Epithelial cell of prostate (primary cell): ENCODE measurements at places on chromosomes 12 and 14.

DNA sequence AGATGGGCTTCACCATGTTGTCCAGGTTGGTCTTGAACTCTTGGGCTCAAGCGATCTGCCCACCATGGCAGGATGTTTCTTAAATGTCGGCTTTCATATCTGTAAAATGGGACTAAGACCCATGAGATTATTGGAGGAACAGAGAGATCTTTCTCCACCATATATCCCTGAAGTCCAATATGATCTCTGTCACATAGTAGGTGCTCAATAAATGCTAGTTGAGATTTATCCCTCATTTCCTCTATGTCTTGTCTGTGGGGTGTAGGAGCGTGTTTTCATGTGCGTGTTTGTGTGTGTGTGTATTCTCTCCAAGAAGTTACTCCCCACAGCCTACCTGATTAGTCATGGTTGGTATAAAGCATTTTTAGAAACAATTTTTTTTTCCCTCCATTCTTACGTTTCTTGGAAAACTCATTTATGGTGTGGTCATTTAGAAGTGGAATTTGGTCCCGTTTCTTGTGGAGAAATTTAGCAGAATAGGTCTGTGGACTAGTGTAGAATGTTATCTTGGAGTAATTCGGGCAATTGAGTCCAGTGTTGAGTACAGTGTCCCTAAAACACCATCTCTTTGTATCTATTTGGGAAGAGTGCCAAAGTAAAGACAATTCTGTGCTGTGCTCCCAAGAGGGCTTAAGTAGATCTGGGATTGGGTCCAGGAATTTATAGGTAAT, 4.3 kb downstream of the STRAP start:
- no peak for DNase-seq

- DNase-seq: no peak
Observed at GRCh38 chr14:93888995-93889394, 38.1 kb upstream of the FAM181A start.

- DNase-seq: no peak
Observed at GRCh38 chr12:120230326-120230973, 29.5 kb upstream of the RPLP0 start.

- DNase-seq: no peak
Observed at GRCh38 chr14:80764496-80764895, 177.0 kb downstream of the CEP128 start.

GRCh38 chr14:101030586-101030985, 127.1 kb upstream of the RTL1 start:
- no peak for DNase-seq

- DNase-seq: no peak
Observed at GRCh38 chr12:89874146-89874545, 165.5 kb upstream of the ATP2B1 start.

GRCh38 chr12:43235721-43236120, 316.3 kb downstream of the ADAMTS20 start:
- DNase-seq: no peak

DNA sequence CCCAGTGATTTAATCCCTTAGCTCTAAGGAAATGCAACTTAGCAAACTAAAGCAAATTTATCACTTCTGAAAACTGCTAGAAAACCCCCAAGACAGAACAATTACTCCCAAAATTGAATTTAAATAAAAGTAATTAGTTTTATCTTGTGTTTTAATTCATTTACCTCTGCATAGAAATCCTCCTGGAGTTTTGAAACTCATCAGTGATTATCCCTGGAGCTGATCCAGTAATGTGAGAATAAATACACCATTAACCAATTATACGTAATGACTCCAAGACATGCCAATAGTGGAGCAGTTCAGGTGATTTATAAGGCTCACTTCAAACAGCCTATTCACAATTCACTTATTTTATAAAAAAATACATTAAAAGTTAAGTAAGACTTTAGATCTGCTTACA, 855.3 kb upstream of the FLRT2 start:
- DNase-seq: no peak

- DNase-seq: no peak
Observed at GRCh38 chr12:104496336-104496735, 39.6 kb downstream of the CHST11 start.

DNA sequence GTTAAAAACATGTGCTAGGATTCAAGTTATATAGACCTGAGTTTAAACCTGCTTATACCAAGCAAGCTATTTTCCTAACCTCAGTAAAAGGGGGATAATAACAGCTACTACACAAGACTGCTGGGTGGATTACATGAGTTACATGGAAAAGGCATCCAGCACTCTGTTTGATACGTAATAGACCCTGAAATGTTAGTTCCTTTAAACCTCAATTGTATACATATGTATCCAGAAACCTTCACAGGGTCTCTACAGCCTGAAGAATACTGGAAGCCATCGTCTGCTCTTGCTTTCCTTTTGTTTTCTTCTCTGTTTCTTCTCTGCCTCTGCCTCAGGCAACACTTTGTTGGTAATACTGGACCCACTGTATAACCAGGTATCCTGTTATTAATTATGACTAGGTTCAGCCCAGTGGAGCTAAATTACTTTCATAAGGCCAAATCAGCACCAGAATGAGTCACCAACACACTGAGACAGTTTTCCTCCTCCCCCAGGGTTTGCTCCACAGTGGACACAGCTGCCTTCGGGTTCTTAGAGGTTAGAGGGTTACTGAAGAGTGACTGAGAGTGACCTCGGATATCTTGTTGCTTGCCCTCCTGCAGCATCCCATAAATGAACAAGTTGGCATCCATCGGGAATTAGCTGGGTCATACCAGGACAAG, 127.1 kb downstream of the CAPZA3 start:
- DNase-seq: peak; percentile 20

DNA sequence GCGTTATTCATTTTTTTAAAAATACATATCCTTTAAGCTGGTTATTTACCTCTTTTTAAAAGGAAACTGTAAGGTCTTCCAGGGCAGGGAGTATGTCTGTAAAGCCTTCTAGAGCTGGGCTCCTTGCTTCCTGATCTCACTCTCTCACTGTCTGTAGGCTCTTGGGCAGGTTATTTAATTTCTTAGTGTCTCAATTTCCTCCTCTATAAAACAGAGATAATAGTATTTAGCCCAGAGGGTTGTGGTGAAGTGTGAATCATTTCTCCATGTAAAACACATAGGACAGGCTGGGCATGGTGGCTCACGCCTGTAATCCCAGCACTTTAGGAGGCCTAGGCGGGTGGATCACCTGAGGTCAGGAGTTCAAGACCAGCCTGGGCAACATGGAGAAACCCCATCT, 25.9 kb upstream of the LTA4H start:
- DNase-seq: no peak

DNA sequence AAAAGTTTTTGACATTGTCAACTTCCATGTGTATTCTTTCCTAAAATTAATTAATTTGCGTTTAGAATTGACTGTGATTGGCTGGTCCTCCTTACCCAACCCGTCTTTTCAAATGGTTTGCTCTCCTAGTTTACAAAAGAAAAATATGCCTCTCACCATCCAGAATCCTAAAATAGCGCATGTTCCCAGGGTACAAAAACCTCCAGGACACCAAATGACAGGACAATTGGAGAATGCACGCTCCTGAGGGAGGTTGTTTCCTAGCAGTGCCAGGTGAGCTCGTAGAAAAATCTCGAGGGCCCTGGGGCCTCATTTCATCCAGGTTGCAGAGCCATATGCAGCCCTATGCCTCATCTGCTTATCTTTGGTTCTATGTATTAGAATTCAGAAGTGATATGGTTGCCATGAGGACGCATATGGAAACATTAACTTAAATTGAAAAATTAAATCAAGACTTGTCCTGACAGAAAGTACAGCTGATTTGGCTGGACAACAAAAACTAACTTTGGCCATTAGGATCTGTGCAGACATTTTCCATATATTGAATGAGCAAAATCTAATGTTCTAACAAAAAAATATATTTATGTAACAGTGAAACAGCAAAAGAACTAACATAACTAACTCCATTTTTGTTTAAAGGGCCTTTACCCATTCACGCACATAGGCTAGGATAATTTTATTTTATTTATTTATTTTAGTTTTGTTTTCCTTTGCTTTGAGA, 28.2 kb upstream of the EGLN3 start:
- no peak for DNase-seq

DNA sequence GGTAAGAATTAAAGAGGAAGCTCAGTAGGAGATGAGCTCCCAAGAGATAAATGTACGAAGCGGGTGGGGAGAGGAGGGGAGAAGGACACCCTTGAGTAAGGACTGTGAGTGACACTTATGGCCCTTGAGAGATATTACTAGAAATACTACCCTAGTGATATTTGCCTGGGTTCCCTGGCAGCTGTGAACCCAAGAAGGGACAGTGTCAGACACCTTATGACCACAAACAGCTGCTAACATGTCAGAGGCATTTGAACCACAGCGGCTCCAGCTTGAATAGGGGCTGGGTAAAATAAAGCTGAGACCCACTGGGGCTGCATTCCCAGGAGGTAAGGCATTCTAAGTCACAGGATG, 19.6 kb upstream of the SLC6A12 start:
- no peak for DNase-seq

DNA sequence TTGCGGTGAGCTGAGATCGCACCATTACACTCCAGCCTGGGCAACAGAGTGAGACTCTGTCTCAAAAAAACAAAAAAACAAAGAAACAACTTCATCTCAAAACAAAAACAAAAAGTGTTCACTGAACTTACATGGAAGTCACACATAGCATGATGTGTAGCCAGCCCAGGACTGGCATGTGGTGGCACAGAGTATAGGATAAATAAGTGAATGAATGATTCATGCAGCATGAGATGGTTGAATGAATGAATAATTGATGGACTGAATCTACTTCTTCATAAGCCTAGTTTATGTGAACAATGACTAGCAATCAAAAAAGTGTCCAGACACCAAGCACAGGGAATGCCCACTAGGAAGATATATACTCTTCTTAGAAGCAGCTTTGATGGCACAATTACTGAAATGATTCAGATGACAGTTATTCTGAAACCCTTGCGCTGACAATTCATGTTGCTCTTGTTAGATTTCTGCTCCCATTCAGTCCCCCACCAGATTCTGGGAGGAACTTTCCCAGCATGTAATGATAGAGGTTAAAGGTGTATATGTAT, 31.6 kb upstream of the SERPINA6 start:
- no peak for DNase-seq

DNA sequence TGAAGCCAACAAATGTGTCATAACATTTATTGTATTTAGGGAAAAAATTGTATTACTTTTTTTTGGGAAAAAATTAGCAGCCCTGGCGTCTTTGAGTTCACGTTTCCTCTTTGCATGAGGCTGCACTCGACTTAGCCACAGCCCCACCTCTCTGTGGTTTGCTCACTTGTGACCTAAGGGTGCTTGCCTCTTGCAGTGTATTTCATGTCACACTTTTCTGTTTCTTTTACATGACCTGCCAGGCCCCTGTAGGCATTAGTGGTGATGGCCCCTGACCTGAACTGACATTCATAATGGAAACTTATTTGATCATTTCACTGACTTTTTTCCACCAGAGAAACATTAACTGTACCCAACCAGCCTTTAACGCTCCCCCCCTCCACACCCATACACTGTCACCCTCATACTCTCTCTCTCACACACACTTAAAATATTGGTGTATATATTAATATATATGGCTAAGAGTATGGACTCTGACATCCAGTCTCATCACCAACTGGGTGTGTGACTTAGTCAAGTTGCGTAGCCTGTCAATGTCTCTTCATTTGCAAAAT, 122.9 kb downstream of the PRKCH start:
- DNase-seq: no peak

GRCh38 chr12:78455991-78456390, 408.6 kb upstream of the SYT1 start:
- DNase-seq: no peak

- no peak for DNase-seq
Observed at GRCh38 chr12:128408669-128409068, 141.7 kb downstream of the TMEM132C start.

DNA sequence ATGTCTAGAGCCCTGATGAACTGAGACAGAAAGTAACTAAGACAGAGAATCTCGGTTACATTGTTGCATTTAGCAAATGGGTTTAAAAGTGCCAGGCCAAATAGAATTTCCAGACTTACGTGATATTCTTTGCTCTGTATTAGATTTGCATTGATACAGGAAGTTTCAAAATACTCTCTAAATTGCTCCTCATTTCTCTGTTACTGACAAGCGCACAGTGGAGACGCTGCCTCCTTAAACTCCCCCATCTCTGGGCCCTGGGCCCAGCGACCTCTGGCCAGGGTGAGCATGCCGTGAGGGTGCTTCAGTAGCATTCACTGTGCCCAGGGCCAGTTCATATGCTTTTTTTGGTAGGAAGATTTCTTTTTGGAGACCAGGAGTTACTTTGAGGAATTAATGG, 22.9 kb upstream of the EVL start:
- DNase-seq: no peak

DNA sequence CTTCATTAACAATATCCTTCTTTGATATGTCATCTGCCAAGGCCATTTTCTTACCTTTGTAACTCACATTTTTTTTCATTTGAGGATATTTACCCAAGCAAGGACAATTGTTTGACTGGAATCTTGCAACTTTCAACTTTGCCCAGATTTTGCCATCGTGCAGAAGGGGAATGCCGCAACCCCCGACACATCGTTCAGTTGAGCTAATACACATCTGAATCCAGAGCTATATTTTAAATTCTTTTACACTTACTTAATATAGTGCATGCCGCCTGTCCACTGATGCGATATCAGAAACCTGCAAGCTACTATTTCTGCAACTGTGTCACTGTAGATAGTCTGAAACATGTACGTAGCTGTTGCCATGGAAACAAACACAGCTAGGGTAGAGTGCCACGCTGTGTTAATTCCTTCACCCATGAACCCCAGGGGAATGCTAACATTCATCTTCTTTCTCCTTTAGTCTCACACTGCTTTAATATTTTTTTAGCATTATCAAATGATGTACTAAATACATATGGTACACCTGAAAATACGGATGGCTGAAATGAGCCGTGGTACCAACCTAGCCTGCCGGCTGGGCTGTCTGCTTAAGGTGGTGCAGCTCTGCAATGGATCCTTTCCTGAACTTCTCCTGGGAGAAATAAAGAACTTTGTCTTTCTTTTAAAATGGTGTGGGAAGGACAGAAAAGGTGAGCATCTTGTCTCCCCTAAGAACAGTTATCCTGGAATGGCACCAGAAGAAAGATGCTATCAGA, 77.0 kb upstream of the FOXN3 start:
- no peak for DNase-seq

DNA sequence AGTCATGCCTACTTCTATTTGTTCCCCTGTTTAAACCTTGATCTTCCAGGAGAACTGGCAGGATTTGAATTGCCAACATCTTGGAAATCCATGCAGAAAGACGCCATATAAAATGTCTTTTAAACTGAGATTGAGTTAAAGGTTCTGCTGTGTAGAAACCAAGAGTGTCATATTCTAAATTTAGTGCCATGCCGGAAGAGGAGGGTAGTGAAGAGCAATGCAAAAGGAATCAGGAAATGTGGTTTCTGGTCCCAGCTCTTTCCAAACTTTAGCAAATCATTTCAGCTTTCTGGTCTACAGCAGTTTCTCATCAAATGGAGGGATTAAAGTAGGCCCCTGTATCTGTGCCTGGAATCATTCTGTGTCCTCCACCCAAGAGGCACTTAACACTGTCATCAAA, 85.7 kb downstream of the BTG1 start:
- no peak for DNase-seq
